ENCODE measurements at places on chromosomes 7 and 10.

GRCh38 chr7:24812305-24812945, 55.2 kb upstream of the GSDME start:
- DNase-seq: peak; percentile 8

- DNase-seq: no peak
Observed at GRCh38 chr10:114458955-114459354, 54.7 kb upstream of the AFAP1L2 start.

DNA sequence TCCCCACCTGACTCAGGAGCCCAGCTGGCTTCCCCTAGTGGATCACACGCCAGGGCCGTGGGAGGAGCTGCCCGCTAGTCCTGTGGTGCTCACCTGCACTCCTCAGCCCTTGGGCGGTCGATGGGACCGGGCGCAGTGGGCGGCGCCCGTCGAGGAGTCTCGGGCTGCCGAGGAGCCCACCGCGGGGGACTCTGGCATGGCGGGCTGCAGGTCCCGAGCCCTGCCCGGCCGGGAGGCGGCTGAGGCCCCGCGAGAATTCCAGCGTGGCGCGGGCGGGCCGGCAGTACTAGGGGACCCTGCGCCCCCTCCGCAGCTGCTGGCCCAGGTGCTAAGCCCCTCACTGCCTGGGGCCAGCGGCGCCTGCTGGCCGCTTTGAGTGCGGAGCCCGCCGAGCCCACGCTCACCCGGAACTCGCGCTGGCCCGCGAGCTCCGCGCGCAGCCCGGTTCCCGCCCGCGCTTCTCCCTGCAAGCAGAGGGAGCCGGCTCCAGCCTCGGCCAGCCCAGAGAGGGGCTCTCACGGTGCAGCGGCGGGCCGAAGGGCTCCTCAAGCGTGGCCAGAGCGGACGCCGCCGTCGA, 367.9 kb downstream of the TYW1 start:
- no peak for DNase-seq

- no peak for DNase-seq
Observed at GRCh38 chr7:132251327-132251659, 325.0 kb downstream of the PLXNA4 start.

DNA sequence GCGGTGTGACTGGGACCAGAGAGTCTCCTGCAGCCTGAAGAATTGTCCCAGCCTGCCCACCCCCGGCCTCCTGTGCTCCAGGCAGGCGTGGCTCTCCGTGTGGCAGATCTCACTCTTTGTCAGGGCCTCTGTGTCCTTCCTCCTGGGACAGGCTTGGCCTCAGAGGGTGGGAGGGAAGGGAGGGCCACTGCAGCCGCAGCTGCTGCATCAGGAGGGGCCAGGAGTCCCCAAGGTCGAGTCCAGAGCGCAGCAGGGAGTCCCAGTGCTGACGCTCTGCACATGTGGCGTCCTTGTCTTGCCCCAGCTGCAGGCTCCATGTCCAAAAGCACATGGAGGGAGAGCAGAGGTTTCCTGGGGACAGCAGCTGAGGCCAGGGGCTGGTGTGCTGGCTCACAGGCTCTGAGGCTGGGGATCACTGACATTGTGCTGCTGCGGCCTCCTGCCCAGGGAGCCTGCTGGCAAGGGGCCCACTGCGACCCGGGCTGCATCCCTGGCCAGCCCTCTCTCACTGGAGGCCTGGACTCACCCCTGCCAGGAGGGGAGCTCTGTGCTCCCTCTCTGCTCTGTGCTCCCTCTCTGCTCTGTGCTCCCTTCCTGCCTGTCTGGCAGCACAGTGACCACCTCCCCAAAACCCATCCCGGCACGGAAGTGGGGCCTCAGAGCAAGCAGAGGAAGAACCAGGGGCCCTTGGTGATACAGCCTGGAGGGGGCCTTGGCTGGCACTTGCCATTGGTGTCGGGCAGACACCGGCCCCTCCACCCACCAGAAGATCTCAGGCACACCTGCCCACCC, 114.6 kb upstream of the RET start:
- no peak for DNase-seq

DNA sequence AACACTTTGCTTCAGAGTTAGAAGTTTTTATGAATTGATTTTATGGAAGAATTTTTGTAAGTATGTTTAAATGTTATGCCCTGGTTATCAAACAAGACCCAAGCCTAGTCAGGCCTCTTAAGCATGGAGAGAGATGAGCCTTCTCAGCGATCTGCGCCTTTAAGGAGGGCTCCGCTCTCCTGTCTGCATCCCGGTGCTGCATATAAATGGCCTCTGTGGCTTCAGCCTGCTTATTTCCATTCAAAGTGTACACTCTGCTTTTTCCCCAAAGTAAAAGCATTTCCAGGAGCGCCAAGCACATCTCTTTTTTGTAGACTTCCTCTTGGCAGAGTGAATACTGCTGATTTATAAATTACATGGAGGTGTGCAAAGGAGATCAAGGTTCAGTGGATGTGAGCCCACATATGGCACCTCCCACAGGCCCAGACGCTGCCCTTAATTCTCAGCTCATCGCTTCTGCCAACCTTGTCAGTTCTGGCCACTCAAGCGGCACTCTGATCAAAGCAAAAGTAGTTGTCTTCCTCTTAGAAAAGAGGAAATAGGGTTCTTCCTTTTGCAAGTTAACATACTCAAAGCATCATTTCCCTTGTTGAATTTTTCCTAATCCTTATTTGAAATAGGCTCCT, 70.0 kb upstream of the SFMBT2 start:
- DNase-seq: no peak

- no peak for DNase-seq
Observed at GRCh38 chr10:120887482-120887881, 36.3 kb downstream of the WDR11 start.

GRCh38 chr10:24358022-24358421, 149.1 kb downstream of the KIAA1217 start:
- DNase-seq: no peak

DNA sequence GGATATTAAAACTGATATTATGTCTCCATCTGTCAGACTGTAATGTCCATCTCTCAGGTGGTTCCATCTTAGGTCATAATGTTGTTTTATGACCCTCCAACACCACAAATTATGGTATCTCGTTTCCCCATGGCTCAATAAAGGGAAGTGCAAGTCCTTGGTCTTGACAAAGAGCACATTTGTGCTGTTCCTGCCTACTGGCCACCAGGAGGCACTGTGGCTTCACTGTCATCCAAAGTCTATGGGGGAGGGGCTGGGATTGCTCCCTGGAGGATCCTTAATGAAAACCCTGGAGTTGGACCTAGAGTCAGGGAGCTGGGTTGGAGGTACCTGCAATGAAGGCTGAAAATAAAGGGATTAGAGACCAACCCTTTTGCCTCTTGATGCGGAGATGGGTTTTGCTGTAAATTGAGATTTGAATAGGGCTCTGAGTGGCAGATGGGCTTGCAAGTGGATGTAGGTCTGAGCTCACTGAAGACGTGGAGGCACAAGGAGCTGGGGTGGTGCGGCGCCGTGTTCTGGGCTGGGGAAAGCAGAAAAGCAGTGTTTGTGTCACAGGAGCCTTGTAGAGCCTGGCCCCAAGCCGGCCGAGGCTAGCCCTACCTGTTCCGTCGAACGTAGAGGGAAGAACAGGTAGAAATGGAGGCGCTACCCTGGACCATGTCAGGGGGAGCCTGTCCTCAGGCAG, 180.5 kb upstream of the PRSS58 start:
- no peak for DNase-seq
